Activated T-helper 17 cell treated with anti-CD3 and anti-CD28 coated beads, Interleukin-2, amount 50 U/mL, for 72 hours (primary cell): ENCODE measurements at places on chromosomes 2 and 18.

DNA sequence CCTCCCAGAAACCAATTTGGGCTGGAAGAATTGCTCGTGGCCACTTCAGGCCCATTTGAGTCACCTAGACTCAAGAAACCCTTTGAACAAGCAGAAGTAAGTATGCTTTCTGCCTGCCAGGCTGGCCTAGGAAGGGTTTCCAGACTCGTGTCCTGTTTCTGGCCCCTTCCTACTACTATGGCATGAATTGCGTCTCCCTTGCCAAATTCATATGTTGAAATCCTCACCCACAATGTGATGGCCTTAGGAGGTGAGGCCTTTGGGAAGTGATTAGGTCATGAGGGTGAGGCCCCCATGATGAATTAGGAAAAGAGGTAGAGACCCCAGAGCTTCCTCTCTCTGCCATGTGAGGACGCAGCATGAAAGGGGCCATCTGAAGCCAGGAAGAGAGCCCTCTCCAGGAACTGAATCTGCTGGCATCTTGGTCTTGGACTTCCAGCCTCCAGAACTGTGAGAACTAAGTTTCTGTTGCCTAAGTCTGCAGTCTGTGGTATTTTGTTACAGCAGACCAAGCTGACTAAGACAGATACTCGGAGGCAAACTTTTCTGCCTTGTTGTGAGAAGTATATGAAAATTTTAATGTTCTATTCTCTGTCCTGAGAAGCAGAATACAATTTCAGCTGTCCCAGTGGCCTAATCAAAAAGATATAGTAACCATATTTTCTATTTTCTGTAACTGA is 13.1 kb downstream of the GPR45 start:
- no peaks in the 10 kb centered on the region for H3K36me3 ChIP-seq
- H3K4me1 ChIP-seq = no peaks in the 10 kb centered on the region
- no peak for ATAC-seq
- no peaks in the 10 kb centered on the region for H3K27me3 ChIP-seq
- H3K27ac ChIP-seq = no peak overlapping the region

DNA sequence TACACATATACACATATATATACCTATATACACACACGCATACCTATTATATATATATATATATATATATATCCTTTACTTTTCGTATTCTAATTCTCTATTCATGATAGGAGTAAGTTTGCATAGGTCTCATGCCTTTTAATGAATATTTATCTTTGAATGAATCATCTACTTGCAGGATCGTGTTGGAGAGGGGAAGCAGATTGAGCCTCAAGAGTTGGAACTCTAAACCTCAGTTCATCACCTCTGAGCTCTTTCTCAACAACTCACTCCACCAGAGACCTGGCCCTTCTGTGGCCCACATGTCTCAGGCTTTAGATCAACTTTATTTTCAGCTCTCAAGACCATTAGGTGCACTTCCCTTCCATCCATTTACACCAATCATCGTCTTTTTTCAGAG is 490.4 kb upstream of the ID2 start:
- no peaks in the 10 kb centered on the region for H3K36me3 ChIP-seq
- H3K4me3 ChIP-seq = no peak overlapping the region
- peaks cover 4% of the 10 kb centered on the region for H3K4me1 ChIP-seq
- no peak overlapping the region for H3K27ac ChIP-seq
- ATAC-seq = no peak
- H3K27me3 ChIP-seq = no peaks in the 10 kb centered on the region

DNA sequence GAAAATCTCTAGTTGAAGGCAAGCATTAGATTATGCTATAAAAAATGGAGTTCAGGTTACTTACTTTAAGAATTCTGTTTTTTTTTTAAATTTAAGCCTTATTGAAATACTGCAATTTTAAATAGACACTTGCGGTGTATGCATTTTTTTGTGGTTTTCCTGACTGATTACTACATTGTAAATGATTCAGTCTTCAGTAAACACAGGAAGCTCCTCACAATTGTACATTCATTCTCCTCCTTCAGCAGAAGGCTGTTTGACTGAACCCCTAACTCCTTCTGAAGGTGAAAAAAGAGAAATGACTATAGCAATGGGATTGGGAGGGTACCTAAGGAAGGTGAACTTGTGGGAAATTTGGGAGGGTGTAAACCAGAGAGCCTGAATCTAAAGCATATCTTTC is 136.1 kb downstream of the GCA start:
- H3K4me3 ChIP-seq = no peak overlapping the region
- H3K36me3 ChIP-seq = no peaks in the 10 kb centered on the region
- peak; percentile 68 for ATAC-seq

GRCh38 chr2:65727816-65728215 is 295.4 kb upstream of the SPRED2 start:
- H3K27me3 ChIP-seq = peaks cover 9% of the 10 kb centered on the region
- H3K4me1 ChIP-seq = no peaks in the 10 kb centered on the region
- no peak overlapping the region for H3K27ac ChIP-seq
- no peaks in the 10 kb centered on the region for H3K36me3 ChIP-seq
- H3K4me3 ChIP-seq = no peak overlapping the region

DNA sequence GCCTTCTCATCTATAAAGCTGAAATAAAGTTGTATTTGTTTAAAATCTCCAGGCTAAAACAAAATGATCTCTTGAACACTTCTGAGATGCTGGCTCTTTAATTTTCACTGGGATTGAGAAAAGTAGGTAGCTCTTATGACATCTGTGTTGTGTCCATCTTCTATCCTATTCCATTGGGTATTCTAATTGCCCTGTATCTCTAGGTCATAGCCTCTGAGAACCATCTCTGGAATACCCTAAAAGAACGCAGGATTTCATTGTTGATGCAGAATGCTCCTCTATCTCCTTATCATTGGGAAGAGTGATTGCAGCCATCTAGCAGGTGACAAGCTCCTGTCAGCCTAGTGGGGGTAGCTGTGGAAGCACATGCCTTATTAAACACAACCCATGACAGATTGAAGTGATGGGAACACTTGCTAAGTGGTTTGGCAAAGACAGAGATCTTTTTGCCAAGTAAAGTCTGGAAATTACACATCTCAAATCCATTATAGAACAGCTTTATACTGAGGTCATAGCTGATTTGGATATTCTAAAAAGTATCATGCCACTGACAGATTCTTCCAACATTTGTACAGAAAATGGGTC is 178.2 kb downstream of the TDRD15 start:
- no peaks in the 10 kb centered on the region for H3K4me1 ChIP-seq
- H3K27ac ChIP-seq = no peak overlapping the region
- no peak for ATAC-seq

DNA sequence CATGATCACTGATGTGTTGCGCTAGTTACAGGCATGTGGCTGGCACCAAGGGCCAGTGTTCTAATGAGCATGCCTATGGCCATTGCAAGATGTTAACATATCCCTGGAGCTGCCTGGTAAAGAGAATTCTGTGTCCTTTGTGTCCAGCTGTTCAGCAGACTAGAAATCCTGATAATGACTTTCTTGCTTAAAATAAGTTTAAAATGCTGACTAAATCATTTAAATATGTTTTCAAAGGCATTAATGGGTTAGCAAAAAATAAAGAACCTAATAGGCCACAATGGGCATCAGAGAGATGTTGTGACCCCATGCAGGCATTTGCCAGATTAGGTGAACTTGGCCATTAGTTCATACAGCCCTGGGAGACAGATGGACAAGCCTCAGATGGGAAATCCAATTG is 67.5 kb downstream of the GPR39 start:
- no peak overlapping the region for H3K27ac ChIP-seq
- ATAC-seq = no peak
- H3K27me3 ChIP-seq = peaks cover 5% of the 10 kb centered on the region
- H3K4me1 ChIP-seq = no peaks in the 10 kb centered on the region

GRCh38 chr2:241867776-241868420 is 1.6 kb upstream of the RTP5 start:
- H3K4me1 ChIP-seq = peaks cover 37% of the 10 kb centered on the region
- ATAC-seq = no peak
- peak overlapping the region; percentile 60 for H3K4me3 ChIP-seq
- H3K27ac ChIP-seq = peak overlapping the region; percentile 5

DNA sequence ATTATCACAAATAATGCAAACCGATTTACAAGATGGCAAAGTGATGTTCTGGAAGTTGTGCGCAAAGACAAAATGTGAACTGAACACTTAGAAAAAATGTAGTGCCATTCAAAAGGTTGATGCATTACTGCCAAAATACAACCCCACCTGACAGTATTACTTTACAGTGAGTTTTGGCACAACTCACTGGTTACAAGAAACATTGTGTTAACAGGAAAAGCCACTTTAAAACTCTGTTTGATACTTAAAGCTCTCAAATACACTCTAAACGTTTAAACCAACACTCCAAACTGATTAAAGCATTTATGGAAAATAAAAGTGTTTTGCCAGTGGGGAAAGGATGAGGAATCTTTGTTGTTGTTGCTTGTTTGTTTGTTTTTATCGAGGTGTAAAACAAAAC is 173.4 kb upstream of the SATB2 start:
- no peak overlapping the region for H3K27ac ChIP-seq
- no peaks in the 10 kb centered on the region for H3K4me1 ChIP-seq
- H3K36me3 ChIP-seq = no peaks in the 10 kb centered on the region
- peaks cover 3% of the 10 kb centered on the region for H3K27me3 ChIP-seq
- no peak overlapping the region for H3K4me3 ChIP-seq
